Mesenteric fat pad (tissue), 1 donor: ENCODE measurements at places on chromosomes 13 and 19. TPM values are rescaled to one million over a fixed set of nuclear protein-coding genes. Genes with fewer than 3 reads are reported as not detected.

The C2CD4C gene
- 5.9 TPM for total RNA-seq

The FPR1 gene
- 97.6 TPM for total RNA-seq

The GJB2 gene
- total RNA-seq = 0.26 TPM

The RFPL4AL1 gene
- not detected for total RNA-seq

The SLC25A41 gene
- total RNA-seq = not detected

- no peak for DNase-seq
Measured at GRCh38 chr19:7262470-7262869, 31.7 kb downstream of the INSR start.

The CASP14 gene
- total RNA-seq = not detected

- DNase-seq = no peak
Measured at GRCh38 chr19:35375505-35376307, 4.8 kb downstream of the GPR42 start.

The TPTE2 gene
- total RNA-seq = 0.19 TPM

- no peak for DNase-seq
Measured at GRCh38 chr19:19538061-19538784, at the start of gene CILP2. Gene CILP2, plus strand, starts transcription at chr19:19538265. Its CDS starts 85 bp downstream, at chr19:19538350.
